Thyroid gland (tissue), 4 donors: ENCODE measurements at places on chromosomes 3 and 15. TPM values are rescaled to one million over a fixed set of nuclear protein-coding genes. Genes with fewer than 3 reads are reported as not detected.

TMEM212 gene
- total RNA-seq = not detected

DNA sequence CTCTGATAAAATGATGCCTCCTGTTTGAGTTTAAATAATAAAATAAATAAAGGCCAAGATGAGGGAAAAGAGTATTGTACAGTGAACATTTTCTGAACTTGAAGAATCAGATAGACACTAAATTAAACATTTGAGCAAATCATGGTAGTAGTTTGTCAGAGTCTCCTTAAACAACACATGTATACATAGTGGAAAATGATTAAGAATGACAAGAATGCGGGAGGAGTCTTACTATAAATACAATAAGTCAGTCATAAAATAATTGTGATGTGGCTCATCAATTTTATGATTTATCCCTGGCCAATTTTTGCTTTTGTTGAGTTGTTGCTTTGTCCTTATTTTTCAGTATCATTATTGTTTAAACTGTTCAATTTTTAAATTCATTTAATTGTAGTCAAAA, 158.0 kb upstream of the TMC3 start:
- no peaks in the 10 kb centered on the region for H3K4me1 ChIP-seq
- no peak for DNase-seq
- H3K27ac ChIP-seq = no peak overlapping the region
- H3K27me3 ChIP-seq = no peaks in the 10 kb centered on the region
- no peaks in the 10 kb centered on the region for H3K36me3 ChIP-seq

HDC gene
- total RNA-seq = 0.45 TPM

GRCh38 chr15:50050986-50051743, 67.9 kb downstream of the ATP8B4 start:
- no peaks in the 10 kb centered on the region for H3K27me3 ChIP-seq
- no peak overlapping the region for H3K27ac ChIP-seq
- no peaks in the 10 kb centered on the region for H3K36me3 ChIP-seq
- H3K4me1 ChIP-seq = no peaks in the 10 kb centered on the region

GRCh38 chr3:189945935-189946709, 174.6 kb downstream of the P3H2 start:
- no peaks in the 10 kb centered on the region for H3K4me1 ChIP-seq
- no peak for DNase-seq
- no peak overlapping the region for H3K27ac ChIP-seq
